ENCODE measurements at places on chromosomes 13 and 19.

GRCh38 chr19:18194554-18195238, 1.7 kb downstream of the MPV17L2 start:
- no peak for DNase-seq

DNA sequence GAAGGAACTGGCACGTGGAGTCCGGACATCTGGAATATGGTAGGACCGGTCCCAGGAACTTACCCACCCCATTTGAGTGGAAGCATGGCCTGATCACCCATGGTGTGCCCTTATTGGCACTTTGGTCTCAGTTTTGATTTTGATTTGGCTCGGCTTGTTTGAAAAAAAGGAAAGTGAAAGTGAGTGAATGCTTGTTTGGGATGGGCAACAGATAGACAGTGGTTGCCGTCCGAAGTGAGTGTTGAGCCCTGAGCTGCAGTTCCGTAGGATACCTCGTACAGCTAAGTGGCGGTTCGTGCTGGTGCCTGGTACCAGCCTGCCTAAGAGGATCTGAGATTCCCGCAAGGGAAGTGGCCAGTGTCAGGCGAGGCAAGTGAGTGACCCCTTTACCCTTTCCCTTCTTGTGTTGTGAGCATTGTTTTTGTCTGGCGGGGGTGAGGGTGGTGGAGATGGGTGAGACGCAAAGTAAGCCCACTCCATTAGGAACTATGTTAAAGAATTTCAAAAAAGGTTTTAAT, 605.8 kb downstream of the UQCRFS1 start:
- no peak for DNase-seq

- DNase-seq = no peak
These were observed 41.4 kb upstream of the ZNF83 start for GRCh38 chr19:52679598-52679997.

- DNase-seq = no peak
These were observed 310.7 kb downstream of the RFC3 start for GRCh38 chr13:34128661-34129060.

GRCh38 chr19:48630296-48631063, 6.7 kb downstream of the DBP start:
- no peak for DNase-seq

- DNase-seq = no peak
These were observed 70.6 kb downstream of the MTUS2 start for GRCh38 chr13:28890712-28891111.

- DNase-seq = no peak
These were observed 2.9 kb downstream of the FFAR1 start for GRCh38 chr19:35350591-35350990.

- no peak for DNase-seq
These were observed 4.1 kb downstream of the SWSAP1 start for GRCh38 chr19:11378319-11379189.

DNA sequence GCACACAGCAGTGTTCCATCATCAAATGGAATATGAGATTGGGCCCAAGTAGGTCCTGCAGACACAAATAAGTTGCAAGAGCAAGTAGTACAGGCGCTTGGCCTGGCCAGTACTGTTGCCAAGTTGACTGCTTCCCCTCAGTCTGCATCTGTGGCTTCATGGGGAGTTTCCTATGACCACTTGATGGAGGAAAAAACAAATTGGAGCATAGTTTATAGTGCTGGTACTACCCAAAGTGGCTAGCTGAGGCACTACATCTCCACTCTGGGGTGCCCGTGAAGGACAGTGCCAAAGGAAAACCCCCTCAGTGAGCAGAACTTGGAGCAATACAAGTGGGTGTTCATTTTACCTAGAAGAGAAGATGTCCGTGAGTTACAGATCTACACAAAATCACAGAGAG, 10.6 kb upstream of the ALOX5AP start:
- DNase-seq = no peak

GRCh38 chr13:103351035-103351828, 285.0 kb upstream of the SLC10A2 start:
- no peak for DNase-seq

DNA sequence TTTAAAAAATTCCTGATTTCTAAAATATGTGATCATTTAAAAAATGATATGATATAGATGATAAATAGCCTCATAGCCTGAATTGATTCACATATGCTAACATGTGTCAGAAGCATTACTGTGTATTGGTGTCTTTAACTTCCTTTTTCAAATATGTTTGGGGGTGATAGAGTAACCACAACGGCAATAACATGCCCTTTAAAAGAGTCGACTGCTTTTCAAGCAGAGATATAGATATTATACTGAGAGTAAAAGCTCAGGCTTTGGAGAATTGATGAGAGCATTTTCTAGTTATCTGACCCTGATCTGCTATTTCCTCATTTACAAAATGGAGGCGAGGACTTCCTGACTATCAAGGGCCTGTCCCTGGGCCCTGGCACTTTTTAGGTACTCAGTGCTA, 260.5 kb downstream of the DCT start:
- no peak for DNase-seq

GRCh38 chr19:41253660-41254059, 10.5 kb upstream of the HNRNPUL1 start:
- no peak for DNase-seq

DNA sequence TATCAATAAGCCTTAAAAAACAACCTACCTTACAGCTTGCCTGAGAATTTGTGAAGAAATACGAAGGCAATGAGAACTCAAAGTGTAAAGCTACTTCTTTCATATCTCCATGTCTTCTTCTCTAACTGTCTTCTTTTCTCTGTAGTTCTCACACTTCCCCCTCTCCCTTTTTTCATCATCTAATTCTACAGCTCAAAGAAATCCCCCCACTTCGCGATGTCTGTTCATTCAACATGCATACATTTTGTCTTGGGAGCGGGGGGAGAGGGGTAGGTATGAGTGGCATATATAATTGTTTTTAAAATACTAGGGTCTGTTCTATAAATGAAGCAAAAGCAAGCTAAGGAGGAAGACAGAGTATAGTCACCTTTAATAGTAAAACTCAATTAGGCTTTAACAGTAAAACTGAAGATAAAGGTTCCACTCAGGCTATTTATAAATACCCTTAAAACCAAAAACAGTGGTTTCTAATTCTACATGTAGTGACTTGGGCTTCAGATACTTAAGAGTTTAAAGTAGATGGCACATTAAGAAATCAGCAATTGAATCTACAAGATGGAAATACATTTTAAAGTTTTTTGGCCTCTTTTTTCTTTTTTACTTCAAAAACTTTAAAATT, 106.9 kb downstream of the KLF12 start:
- DNase-seq = no peak

DNA sequence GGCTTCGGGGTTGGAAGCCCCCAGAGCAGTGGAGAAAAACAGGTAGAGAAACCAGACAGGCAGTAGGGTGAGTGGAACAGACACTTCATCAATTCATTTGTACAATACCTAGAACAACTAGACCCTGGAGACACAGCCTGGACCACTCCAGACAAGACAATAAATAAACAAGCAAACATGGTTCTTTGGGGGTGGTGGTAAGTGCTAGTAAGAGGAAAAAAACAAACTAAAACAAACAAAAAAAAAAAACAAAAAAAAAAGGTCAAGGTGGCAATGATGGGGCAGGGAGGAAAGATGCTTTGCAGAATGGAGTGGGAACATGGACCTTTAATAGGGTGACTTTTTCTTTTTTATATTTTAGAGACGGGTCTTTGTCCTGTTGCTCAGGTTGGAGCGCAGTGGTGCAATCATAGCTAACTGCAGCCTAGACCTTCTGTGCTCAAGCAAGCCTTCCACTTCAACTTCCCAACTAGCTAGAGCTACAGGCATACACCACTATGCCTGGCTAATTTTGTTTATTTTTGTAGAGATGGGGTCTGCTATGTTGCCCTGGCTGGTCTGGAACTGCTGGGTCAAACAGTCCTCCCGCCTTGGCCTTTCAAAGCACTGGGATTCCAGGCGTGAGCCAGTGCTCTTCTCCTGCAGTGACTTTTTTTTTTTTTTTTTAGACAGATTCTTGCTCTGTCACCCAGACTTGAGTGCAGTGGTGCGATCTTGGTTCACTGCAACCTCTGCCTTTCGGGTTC, 3.1 kb downstream of the JUNB start:
- DNase-seq = no peak

DNA sequence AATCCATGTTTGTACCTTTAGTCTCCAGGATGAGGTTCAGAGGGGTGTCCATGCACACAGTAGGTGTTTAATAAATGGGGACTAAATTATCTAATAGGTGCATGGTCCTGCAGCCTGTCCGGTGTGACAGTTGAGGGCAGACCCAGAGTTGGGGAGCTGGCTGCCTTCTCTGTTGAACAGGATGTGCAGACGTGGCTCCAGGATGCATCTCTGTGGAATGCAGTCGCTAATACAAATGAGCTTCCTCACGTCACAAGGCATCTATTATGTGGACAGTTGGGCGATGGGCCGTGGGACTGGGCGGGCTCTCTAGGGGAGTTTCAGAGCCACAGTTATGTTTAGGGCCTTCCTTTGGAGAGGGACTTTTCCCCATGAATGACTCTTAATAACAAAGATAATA, 71.0 kb downstream of the SIPA1L3 start:
- DNase-seq = no peak

GRCh38 chr19:6023085-6023682, 45.2 kb upstream of the RANBP3 start:
- no peak for DNase-seq

DNA sequence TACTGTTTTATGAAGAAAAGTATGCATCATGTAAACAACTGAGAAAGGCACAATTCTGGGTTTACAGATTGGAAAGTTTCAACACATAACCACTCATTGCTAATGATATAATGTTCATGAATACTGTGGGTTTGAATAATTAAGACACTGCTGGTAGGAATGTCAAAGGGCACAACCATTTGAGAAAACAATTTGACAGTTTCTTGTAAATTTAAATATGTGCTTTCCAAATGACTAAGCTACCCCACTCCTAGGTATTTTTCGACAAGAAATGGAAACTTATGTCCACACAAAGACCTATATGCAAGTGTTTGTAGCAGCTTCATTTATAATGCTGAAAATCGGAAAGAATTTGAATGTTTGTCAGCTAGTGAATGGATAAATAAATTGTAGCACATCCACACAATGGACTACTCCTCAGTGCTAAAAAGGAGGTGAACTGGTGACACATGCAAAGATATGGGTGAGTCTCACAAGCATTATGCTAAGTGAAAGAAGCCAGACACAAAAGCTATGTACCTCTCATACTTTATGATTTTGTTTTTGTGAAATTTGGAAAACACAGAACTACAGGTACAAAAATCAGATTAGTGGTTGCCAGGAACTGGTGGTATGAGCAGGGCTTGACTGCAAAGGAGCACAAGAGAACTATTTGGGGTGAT, 44.8 kb upstream of the FLT1 start:
- DNase-seq = no peak

- no peak for DNase-seq
These were observed 5.9 kb downstream of the ANGPTL6 start for GRCh38 chr19:10096615-10096963.

DNA sequence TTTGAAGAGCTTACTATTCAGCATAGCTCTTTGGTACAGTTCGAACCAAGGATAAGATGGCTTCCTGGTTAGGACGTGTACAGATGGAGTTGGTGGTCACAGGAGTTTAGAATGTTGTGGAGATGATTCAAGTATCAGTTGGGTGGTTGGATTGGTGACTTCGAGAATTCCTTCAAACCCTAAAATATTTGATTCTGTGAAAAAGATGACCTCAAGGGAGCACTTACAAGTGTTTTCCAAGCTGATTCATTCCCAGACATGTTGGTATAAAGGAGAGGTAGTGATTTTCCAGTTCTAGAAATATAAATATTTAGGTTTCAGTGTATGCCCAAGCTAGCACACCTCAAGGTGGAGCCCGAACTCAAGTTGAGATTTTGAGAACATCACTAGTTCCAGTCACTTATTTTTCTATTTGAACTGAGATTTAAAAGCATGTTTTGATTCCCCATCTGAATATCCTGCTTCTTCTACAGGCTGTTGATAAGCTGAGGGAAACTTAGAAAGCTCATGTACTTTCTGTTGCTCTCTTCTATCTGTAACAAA, 306.1 kb downstream of the DCT start:
- no peak for DNase-seq

DNA sequence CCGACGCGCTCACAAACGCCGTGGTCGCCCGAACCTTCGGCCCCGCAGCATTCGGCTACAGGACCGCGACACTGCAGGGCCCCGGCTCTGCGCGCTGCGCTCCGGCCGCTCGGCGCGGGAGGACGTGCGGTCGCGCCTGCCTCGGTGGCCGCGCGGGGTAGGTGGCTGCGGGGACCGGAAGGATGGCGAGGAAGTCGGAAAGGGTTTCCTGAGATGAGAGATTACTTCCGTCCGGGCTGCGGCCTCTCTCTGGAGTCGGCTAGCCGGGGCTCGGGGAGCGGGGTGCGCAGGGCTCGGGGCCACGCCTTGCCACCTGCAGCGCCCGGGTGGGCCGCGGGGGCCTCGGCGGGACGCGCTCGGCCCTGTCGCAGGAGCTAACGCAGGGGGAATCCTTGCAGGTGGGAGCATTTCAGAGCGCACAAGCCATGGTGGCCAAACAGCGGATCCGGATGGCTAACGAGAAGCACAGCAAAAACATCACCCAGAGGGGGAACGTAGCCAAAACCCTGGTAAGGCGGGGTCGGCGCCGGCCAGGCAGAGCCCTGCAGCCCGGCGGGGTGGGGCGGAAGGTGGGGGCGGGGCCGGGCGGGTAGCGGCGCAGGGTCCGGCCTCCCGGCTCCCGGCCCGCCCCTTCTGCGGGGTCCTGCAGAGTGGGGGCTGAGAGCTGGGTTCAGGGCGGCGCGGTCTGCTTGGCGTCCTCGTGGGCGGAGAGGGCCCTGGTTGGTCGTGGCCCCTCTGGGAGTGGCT, at the start of gene SERP2:
Gene SERP2, plus strand, starts transcription at position 224 of the 747 bp plus-strand sequence. Its CDS starts 202 bp downstream, at position 426.
- no peak for DNase-seq

- no peak for DNase-seq
These were observed 25.3 kb upstream of the PTPRS start for GRCh38 chr19:5365905-5366304.

GRCh38 chr19:1070576-1070930, 3.6 kb downstream of the ARHGAP45 start:
- DNase-seq = no peak

DNA sequence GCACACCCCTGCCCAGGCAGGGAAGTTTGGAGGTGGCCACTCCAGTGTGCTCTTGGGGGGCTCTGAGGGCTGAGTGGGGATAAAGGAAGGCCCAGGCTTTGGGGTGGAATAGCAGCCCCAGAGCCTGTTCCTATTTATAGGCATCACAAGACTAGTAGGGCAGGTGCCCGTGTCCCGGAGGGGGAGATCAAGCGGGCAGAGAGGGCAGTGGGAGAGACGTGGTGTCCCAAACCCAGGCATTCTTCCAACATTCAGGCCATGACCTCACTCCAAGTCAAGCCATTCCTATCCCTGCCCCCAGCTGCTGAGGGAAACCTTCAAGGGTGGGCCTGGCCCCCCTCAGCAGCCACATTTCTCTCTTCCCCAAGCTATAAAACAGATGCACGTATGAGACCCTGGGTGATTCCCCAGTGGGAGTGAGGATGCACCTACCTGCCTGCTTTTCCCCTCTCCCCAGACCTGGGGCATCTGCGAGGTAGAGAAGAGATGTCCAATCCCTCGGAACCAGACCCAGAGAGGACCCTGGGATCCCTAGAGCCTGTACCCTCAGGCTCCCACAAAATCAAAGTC, 3.9 kb downstream of the WIZ start:
- DNase-seq = no peak
